Stimulated activated CD4-positive, alpha-beta T cell treated with anti-CD3 and anti-CD28 coated beads, Interleukin-1b, Interleukin-23, amount 100 ng/mL, for 1 hour (primary cell): ENCODE measurements at places on chromosomes 16 and 17.

- DNase-seq = no peak
These were observed 220.9 kb downstream of the CBLN1 start for GRCh38 chr16:49060728-49061127.

GRCh38 chr17:1087381-1088241 lies 90.7 kb downstream of the TIMM22 start:
- no peak for DNase-seq

DNA sequence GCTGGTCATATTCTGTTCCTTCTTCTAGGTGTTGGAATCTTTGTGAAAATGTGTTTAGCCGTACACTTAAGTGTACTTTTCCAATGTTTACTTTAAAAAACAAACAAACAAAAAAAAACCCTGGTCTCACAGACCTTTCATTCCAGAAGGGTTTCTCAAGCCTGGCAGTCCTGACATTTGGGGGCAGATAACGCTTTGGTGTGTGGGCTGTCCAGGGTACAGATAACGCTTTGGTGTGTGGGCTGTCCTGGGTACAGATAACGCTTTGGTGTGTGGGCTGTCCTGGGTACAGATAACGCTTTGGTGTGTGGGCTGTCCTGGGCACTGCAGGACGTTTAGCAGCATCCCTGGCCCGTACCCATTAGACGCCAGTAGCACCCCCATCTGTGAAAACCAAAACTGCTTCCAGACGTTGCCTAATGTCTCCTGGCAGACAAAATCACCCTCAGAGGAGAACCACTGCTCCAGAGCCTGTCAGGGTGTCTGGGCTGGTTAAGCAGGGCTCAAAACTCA lies 15.2 kb upstream of the FLCN start:
- no peak for DNase-seq

DNA sequence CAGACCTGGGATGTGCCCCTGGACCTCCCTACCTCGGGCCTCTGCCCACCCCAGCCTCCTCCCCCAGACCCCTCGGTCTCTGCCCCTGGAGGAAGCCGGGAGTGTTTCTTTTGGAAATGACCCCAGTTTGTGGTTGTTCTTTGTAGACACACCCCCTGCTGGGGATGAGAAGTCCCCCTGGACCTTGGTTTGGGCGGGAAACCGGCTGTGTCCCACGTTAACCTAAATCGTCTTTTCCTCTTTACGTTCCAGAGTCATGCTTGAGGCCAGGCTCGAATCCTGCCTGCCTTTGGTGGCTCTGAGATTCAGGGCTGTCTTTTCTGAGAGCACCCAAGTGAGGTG lies 116.6 kb downstream of the METRNL start:
- no peak for DNase-seq

GRCh38 chr16:75948441-75948840 lies 222.2 kb upstream of the CPHXL start:
- no peak for DNase-seq

DNA sequence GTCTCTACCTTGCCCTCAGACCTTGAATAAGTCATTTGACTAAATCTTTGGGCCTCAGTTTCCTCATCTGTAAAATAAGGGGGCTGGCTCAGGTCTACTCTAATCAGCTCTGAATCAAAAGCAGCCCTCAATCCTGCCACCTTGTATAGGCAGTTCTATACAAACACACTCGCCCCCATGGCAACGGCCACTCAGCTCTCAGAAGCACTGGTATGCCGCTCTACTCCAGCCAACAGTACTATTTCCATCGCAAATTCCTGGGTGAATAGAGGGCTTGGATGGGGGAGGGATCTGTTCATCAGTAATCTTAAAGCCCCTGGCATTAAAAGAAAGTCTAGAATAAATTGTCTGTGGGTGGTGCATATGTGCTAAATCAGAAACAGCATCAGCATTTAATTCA lies 21.2 kb upstream of the TAOK1 start:
- DNase-seq = no peak

DNA sequence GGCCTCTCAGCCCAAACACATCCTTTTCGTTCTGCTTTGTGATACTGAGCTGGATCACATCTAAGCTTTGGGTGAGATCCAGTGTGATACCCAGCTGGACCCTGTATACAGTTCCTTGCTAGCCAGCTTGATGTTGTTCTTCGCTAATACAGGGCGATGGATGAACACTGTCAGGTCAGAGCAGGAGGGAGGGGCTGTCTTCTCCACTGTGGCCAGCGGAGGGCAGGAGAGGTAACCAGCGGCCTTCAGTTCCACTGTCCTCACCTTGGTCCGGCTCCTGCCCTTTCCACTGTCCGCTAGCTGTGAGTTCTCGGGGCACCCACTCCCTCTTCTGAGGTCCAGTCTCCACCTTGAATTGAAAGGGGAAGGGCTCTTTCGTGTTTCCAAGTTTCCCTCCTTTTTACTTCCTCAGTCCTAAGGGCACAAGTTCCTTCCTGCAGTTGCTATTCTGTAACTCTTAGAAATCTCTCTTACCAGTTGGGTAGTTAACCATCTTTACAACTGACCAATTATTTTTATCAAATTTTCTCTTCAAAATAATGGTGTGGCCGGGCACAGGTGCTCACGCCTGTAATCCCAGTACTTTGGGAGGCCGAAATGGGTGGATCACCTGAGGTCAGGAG lies 3.0 kb upstream of the ZNF213 start:
- no peak for DNase-seq

DNA sequence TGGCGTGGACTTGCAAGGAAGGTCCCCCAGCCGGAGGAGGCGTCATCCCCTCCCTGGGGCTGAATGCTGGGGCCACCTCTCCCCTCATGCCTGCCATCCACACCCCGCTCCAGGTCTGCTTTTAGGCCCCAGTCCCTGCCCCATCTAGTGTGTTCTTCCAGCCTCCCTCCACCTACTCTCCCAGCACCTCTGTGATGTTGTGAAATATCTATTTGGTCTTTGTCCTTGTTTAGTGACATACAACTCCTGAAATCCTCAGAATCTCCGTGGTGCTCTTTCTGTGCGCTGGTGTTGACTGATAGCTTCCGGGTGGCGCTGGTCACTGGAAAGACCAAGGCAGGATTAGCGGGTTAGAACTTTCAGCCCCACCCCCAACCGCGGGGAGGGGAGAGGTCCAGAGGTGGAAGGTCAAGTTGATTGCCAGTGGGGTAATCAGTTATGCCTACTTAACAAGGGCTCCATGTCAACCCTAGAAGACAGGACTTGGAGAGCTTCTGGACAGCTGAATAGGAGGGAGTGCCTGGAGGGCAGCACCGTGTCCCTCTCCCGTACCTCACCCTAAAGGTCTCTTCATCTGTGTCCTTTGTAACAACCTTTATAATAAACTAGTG lies 10.1 kb downstream of the TBC1D24 start:
- DNase-seq = no peak

GRCh38 chr16:81167851-81168250 lies 70.6 kb upstream of the BCO1 start:
- DNase-seq = no peak

GRCh38 chr17:44655983-44656710 lies at the start of gene MEIOC:
TSS of gene MEIOC (plus strand) at chr17:44656468. CDS start at chr17:44656614, 146 bp downstream.
- DNase-seq = no peak

GRCh38 chr17:40322358-40323315 lies 13.7 kb downstream of the RARA start:
- peak; percentile 79 for DNase-seq

GRCh38 chr16:56771558-56772279 lies 41.8 kb downstream of the NUP93 start:
- no peak for DNase-seq

GRCh38 chr17:6108987-6109386 lies 38.8 kb downstream of the WSCD1 start:
- no peak for DNase-seq

DNA sequence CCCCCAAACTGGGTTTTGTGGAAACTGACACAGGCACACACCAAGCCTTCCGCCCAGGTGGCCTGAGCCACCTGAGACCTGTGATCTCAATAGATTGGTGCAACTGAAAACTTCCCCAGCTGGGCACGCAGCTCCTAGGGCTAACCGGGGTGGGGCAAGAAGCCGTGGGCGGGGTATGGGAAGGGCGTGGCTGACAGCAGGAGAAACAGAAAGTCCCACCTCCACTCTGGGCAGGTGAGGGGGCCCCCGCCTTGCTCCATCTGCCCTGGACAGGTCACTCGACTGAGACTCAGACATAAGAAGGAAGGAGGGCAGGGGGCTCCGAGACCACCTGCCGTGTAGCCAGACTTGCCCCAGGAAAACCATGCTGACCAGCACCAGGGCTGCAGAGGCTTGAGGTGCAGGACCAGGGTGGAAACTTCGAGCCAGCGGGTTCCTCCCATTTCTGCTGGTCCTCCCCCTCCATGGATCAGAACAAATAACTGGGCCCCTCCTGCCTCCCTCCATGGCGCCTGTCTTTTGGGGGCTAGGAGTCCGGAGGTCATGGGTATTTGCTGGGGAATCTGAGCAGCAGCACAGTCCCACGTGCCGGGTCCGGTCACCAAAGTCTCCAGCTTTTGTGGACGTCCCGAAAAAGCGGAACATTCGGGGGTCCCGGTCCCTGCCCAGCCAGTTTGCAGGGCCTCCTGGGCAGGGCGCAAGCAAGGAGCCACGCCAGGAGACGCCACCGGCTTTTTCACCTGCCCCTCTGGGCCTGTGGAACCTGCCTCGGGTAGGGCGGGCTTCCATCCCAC lies 1.3 kb downstream of the TIMP2 start:
- DNase-seq = peak; percentile 34

GRCh38 chr16:81283044-81283443 lies 31.7 kb upstream of the GAN start:
- no peak for DNase-seq

- DNase-seq = no peak
These were observed 95.9 kb downstream of the ABCC1 start for GRCh38 chr16:16045296-16045695.

- DNase-seq = peak; percentile 29
These were observed 28.8 kb downstream of the MPP2 start for GRCh38 chr17:43878260-43879175.

- DNase-seq = no peak
These were observed 4.3 kb upstream of the ZDHHC7 start for GRCh38 chr16:85015481-85016187.

DNA sequence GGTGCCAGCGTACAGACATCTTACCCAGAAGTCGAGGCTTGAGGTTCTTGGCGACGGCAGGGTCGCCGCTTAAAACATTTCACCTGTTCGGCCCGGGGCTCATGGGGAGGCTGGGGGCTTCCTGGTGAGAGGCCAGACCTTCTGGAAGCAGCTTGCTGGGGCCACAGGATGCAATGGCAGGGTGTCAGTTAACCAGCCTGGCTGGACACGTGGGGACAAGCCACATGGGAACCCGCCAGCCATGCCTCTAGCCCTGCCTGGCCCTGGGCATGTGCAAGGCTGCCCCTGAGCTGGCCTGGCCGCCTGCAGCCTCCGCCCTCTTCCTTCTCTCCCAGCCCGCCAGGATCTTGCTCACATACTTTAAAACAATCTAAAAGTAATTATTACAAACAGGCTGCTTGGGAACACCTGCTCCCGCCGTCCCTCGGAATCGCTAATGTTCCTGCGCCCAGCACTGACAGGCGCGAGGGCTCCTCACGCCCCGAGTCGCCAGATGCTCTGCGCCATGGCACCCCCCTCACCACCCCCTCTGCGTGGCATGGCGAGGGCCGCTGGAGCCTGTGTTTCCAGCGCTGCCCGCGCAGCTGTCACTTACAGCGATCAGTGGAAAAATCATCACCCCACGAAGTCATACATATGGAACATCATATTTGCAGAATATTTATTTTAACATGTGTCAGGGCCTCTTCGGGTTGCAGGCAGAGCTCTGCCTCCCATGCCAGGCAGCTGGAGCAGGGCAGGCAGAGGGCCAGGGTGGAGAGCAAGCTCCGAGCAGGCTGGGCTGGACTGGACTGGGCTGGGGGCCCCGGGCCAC lies 188.7 kb upstream of the GSE1 start:
- DNase-seq = no peak

DNA sequence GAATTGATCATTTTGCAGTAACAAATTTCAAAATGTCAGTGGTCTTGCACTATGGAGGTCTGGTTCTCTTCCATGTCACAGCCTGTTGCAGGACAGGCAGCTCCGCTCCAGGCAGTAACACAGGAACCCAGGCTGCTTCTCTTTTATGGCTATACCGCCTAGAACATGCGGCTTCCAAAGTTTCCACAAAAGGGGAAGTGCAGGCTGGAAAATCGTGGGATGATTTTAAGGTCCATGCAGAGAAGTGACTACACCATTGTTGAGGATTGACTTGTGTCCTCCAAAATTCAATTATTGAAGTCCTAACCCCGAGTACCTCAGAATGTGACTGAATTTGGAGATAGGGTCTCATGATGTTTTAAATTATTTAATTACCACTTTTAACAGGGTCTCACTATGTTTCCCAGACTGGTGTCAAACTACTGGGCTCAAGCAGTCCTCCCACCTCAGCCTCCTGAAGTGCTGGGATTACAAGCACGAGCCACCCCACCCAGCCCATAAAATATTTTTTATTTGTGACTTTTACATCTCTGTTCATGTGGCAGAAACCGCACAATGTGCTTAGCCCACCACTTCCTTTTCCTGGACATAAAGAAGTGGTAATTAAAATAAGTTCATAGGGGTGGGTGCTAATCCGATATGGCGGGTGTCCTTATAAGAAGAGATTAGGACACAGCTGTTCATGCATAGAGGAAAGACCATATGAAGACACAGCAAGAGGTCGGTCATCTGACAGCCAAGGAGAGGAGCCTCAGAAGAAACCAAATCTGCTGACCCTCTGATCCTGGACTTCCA lies 279.2 kb upstream of the RPL38 start:
- no peak for DNase-seq

GRCh38 chr17:81925860-81926450 lies 1.6 kb downstream of the MAFG start:
- DNase-seq = no peak

DNA sequence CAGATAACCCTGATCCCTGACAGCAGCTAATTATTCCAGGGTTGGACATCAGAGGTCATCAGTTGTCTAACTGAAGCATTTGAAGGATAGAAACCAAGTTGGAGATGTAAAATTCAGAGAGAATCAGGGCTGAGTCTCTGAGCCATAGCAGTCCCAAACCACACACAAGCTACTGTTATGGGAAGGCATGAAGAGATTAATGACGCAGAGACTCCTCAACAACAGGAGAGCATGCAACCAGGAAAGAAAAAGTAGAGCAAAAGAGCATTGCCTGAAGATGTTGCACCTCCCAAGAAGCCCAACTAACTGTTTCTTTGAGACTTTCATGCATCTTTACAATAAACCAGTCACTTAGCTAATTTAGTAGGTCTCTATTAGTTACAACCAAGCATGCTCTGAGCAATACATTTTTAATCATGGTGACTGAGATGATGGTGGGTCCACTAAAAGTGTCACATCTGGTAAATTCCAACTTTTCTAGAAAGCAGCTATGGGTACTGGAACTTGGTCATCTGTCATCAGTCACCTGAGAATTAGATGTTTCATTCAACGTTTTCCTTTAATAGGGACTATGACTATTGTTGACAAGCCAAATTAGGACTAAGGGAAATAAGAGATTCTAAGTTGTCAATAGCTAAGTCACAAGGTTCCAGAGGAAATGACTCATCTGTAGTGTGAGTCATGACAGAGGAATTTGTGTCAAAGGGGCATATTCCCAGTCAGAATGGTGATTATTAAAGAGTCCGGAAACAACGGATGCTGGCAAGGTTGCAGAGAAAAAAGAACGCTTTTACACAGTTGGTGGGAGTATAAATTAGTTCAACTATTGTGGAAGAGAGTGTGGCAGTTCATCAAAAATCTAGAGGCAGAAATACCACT lies 239.8 kb downstream of the CHD9NB start:
- no peak for DNase-seq

GRCh38 chr17:54968988-54969332 lies 395 bp downstream of the STXBP4 start:
- DNase-seq = no peak

GRCh38 chr17:41009301-41009760 lies 403 bp upstream of the KRTAP3-1 start:
- no peak for DNase-seq
